ENCODE measurements at places on chromosomes 3 and 15.

GRCh38 chr3:13236557-13237173, 163.4 kb upstream of the IQSEC1 start:
- DNase-seq, result no peak

DNA sequence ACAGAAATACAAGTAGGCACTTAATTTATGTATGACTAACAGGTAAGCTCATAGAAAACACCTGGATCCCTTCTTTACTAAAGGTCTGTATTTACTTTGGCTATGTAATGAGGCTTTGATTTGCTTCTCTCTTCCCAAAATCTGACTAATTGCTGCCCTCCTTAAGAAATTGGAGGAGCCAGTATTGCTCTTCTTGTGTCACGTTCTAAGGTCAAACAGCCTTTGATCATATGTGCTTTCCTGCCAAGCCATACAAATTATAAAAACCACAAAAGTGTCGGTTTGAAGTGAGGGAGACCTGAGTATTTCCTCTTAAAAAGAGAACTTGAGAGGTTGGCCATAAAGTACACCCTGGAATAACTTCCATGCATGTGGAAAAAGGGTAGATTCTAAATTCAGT, 112.1 kb upstream of the MB21D2 start:
- no peak for DNase-seq

GRCh38 chr15:85763157-85763556, 31.6 kb downstream of the KLHL25 start:
- no peak for DNase-seq

DNA sequence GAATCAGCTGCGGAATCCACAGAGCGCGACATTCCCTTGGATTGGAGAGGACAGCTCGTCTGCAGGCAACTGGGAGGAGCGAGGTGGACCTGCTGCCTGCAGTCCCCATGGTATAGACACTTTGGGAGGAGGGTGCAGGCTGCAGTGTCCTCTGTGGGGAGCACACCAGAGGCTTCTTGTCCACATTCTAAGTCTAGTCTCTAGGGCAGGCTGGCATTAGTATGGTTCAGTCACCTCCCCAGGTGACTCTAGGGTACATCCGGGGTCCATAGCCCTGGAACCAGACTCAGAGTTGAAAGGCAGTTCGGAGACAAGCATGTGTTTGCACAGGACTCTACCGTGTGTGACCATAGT, 118.2 kb downstream of the GABRG3 start:
- DNase-seq, result no peak

DNA sequence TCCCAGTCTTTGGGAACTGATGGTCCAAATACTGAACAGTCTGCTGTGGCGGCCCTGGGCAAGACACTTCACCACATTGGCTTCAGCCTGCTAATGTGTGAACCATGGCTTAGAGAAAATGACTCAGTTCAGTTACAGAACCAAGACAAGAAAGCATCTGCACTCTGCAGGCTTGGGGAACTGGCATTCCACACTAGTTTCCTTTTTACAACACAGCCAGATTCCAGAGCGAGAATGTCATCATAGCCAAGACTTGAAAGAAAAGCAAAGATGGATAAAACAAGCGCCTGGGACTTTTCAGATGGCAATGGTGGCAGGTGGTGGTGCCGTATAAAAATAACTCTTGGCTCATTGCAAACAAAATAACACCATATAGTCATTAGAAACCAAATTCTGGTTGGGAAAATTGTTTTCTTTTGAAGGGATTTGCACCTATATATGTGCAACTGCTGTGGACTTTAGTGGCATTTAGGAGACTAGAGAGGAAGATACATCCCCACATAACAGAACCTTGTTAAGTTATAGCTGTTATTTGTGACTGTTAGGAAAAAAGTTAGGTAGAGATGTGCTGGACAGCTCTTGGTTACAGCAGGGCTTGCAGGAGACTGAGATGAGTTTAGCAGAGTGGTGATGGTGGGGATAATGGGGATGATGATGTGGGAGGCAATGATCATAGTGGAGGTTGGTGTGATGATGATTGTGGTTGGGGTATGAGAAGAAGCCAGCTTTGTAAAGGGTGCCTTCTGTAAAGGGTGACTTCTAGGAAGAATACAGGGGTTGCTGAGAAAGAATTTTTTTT, 273.6 kb downstream of the THRB start:
- peak; percentile 12 for DNase-seq

DNA sequence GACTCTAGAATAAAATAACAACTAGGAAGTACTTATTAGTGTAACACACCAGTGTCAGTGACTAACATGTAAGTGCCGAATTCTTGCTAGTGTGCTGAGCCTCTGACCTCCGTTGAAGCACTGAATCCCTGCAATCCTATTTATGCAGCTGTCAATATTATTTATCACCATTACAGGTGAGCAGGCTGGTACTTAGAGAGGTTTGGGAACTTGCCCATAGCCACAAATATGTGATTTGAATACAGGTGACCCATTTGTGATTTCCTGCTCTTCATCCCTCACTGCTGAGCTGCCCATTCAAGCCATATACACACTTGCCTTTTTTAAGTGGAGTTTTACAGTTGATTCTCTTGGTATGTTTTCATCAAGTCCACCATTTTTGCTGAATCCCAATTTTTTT, 12.2 kb downstream of the EIF4E3 start:
- DNase-seq, result no peak

- DNase-seq, result no peak
Observed at GRCh38 chr15:53462651-53463050, 296.8 kb downstream of the WDR72 start.

GRCh38 chr3:120982608-120983320, 74.8 kb downstream of the STXBP5L start:
- DNase-seq, result no peak

DNA sequence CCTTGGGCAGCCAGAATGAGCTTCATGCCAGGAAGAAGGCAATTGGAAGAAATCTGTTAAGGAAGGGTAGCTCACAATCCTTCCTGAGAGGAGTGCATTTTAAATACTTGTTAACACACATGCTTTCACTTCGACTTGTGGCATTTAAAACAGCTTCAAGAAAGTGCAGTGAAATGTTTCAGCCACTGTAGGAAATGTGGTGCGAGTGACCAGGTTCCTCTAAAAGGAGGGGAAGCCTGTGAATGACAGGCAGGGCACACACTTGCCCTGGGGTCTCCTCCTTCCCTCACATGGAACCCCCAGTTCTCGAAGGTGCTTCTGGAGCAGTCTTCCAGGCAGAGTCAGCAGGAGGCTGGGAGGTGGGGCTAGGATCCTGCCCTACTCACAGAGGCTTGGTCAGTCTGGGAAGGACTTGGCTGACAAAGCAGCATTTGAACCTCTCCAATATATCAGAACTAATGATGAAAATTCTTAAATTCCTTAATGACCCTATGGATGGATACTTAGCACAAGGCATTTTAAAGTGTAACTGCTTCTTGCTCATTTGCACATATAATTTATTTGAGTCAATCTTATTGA, 358.6 kb downstream of the CHST2 start:
- DNase-seq, result no peak

- no peak for DNase-seq
Observed at GRCh38 chr3:71031914-71032521, 551.5 kb downstream of the FOXP1 start.

DNA sequence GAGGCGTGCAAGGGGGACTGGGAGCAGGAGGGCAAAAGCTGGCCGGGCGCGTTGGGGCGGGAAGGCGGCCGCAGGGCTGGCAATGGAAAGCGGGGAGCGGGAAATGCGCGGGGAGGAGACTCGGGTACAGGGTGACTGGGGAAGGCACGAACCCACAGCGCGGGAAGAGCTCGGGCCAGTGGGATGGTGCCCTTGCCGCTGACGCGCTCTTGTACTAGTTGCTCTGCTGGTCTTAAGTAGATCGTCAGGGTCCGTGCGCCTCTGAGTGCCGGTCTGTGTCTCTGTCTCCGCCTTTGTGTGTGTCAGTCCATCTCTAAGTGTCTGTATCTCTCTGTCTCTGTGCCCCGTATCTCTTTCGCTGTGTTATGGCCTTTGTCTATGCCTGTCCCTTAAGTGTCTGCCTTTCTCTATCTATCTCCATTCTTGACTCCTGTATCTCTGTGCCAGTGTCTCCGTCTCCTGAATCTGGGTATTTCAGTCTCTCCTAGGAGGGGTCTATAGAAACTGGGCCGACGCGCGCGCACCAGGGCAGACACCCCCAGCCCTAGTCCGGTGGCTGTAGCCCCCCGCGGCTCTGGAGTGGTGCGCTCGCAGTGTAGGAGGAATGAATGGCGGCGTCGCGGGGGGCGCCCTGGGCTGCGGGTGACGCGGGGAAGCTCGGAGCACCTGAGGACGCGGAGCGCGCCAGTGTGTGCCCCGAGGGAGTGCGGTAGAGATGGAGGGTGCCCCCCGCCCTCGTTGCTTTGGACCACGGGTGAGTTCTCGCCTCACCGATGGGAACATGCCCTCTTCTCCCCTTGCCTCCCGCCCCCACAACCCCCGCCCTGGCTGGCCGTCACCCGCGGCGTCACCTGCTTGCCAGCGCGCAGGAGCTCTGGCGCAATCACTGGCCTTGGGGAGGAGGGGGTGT, 756 bp upstream of the CAMK2N2 start:
- DNase-seq, result no peak

DNA sequence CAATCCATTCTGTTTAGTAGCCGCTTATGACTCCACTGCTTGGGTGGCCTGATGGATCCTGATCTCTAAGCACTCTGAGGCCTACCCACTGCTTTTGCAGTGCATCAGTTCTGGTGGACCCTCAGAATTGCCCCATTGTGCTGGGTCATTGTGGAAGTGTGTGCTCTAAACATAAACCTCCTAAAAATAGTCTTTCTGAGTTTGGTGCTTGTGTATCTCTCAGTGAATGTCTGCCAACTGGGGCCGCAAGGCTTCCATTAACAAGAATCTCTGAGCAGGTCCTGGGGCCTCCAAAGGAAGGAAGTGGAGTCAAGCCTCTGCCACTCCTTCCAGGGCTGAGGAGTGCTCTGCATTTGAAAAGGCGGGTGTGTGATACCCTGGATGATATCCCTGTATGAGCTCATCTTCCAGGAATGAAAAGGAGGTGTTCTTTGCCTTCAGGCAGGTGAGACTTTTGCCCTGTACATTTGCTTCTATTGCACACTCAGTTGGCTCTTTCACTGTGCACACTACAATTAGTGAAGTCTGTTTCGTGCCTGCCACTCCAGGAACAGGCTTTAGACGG, 80.0 kb upstream of the CACNA2D3 start:
- no peak for DNase-seq

- no peak for DNase-seq
Observed at GRCh38 chr3:120683213-120683612, 1.2 kb upstream of the HGD start.

- DNase-seq, result no peak
Observed at GRCh38 chr3:66481071-66482017, 19.5 kb downstream of the LRIG1 start.

GRCh38 chr3:37680401-37680800, 181.3 kb upstream of the CTDSPL start:
- no peak for DNase-seq

Measured in NCI-H460 (cell line).